Left renal pelvis (tissue), 4 donors: ENCODE measurements at places on chromosomes 4 and X.

DNA sequence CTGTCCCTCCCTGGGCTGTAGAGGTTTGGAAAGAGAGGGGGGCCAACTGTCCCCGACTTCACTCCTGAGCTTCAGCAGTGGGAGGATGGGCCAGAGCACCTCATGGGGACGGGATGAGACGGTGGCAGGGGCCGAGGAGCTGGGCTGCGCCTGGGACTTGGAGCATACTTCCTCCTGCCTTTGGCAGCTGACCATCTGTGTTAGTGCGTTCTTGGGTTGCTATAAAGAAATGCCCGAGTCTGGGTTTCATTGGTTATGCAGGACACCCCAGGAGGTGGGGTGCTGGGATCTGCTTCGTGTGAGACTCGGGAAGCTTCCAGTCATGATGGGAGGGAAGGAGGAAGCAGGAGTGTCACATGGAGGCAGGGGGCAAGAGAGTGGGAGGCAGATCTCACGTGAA lies 7.4 kb downstream of the PSAPL1 start:
- DNase-seq, result no peak

GRCh38 chrX:136711147-136711546 lies 63.2 kb downstream of the CD40LG start:
- no peak for DNase-seq

- no peak for DNase-seq
Measured at GRCh38 chrX:136065044-136065671, 79.9 kb downstream of the SLC9A6 start.

DNA sequence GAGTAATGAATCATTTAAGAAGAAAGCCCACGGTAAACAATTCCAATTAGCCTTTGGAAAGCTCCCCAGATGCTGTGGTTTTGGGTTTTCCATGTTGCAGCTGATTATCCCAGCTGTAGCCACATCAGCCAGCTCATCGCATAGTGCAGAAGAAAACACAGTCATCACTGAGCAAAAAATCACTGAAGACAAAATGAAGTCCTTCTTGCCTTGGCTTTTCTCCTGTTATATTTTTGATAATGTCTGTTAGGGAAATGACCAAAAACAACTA lies 193.0 kb upstream of the C1QTNF7 start:
- DNase-seq, result peak; percentile 57

- DNase-seq, result no peak
Measured at GRCh38 chr4:55921093-55921492, 27.7 kb upstream of the CEP135 start.

DNA sequence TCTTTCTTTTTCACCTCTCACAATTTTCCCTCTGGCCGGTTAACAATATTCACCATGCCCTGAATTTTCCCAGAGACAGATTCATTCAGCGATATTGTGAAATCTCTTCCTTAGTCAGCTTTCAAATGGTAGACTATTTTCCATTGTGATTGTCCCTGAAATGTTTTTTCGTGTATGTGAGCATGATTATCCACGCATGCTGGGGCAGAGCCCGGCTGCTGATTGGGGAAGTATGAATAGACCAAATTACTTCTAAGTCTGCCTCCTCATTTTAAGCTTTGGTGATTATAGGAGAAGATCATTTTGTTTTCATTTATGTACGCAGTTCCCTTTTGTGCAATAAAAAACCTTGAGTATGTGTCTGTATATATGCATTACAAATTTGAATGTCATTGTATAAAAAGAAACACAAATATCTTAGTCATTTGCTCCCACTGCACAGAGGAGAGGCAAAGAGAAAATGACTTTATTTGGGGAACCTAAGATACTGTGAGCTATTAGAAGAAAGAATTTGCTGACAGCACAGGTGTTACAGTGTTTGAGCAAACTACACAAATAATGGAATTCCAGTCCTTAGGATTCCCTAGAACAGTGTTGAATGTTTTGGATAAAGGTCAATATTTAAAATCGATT lies 11.3 kb downstream of the DTHD1 start:
- DNase-seq, result no peak
